ENCODE measurements at places on chromosomes 2 and 18. TPM values are rescaled to one million over a fixed set of nuclear protein-coding genes. Genes with fewer than 3 reads are reported as not detected.
A peak's percentile ranks its signal among the peaks of the same experiment; 100 is the strongest.

DNA sequence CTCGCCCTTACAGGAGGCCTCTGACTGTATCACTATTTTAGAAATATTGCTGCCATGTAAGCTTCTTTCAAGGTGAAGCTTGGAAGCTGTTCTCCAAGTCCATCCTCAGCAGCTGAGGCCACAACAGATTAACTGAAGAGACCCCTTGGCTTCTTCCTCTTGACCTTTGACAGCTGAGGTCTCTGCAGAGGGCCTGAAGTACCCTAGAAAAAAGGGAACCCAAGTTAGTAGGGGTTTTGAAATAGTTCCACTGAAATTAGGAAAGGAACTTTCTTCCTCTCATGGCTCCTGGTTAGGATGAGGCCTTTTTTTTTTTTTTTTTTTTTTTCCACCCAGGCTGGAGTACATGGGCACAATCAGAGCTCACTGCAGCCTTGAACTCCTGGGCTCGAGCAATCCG lies 15.5 kb upstream of the IHH start:
- DNase-seq, result no peak

DNA sequence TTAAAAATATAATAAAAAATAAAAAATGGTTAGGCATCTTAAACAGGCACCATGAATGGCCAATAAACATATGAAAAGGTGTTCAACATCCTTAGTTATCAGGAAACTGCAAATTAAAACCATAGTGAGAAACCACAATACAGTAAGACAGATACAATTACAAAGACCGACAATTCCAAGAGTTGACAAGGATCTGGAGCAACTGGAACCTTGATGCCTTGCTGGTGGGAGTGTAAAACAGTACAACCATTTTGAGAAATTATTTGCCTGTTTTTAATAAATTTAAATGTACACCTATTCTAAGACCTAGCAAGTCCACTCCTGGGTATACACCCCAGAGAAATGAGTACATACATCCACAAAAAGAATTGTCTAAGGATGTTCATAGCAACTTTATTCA lies 49.1 kb downstream of the NGEF start:
- DNase-seq, result no peak

- DNase-seq, result no peak
These were observed 57.2 kb downstream of the CYB5A start for GRCh38 chr18:74234326-74235171.

GRCh38 chr2:47485751-47486300 lies 82.9 kb downstream of the MSH2 start:
- no peak for DNase-seq

- peak; percentile 44 for DNase-seq
These were observed 27.3 kb upstream of the NTSR2 start for GRCh38 chr2:11697103-11697871.

DNA sequence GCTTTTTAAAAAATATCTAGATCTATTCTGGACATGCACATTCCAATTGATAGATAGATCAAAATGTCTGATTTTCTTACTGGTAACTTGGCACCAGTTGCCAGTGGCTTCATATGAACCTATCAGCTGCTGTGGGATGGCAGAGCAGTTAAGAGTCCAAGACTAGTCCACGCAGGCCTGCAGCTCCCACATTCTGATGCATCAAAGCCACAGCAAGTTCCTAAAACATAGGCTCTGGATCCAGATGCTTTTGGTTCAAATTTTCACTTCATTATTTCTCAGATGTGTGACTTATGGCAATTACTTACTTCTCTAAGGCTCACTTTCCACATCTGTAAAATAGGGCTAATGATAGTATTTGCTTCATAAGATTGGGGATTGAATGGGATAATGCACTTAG lies 48.0 kb upstream of the CYP1B1 start:
- no peak for DNase-seq

GRCh38 chr2:33634261-33634910 lies 35.3 kb upstream of the FAM98A start:
- no peak for DNase-seq

The MAP3K20 gene
- total RNA-seq, result 466 TPM

The STPG4 gene
- total RNA-seq, result not detected
